ENCODE measurements at places on chromosomes 11 and 22.

DNA sequence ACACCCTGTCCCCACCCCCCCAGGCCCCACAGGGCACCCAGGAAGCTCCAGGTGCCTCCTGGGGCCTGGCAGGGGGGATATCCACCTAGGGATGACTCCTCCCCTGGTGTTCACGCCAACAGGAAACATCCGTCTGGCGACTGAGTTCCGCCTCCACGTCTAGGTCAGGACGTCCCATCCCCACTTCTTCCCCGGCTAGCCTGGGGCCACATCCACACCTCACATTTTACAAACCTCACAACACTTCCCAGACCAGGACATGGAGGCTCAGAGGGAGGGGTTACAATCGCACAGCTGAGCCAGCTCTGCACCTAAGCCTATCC lies 21.0 kb downstream of the MAFF start:
- DNase-seq = no peak

DNA sequence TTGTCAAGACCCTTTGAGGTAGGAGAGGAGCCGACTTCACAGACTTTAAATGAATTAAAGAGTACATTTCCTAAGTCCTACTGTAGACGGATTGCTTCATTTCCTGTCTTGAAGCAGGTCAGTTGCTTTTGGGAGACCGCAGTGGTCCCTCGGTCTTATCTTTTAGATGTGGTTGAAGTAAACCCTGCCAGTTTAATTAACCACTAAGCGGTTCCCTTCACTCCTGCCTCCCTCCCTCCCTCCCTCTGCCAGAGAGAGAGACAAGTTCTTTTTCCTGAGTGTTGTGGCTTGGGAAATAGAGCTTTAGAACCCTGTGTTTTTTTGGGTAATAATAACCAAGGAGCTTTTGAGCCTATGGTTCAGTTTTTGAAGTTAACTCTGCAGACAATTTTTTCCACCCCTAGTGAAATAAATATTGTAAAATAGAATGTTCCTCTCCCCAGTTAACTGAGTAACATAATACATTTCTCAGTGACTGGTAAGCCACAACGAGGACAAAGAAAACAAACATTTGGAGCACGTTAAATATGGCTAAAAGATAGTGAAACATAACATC lies 147.5 kb downstream of the LDLRAD3 start:
- no peak for DNase-seq

- peak; percentile 2 for DNase-seq
These were observed 64.2 kb downstream of the RASSF10 start for GRCh38 chr11:13073119-13073981.

DNA sequence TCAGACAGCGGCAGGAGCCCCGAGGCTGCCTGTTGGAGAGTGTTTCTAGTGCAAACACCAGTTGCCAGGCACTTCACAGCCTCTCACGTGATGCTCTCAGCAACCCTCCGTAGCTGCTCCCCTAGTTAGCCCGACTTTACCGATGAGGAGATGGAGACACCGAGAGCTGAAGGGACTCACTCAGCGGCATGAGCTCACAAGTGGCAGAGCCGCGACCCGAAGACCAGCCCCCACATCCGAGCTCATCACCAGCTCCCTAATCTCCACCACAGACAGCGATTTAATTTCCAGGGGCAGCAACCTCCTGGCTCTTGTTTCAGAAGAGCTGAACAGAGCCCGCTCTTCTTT lies 28.7 kb upstream of the RTL6 start:
- DNase-seq = no peak

DNA sequence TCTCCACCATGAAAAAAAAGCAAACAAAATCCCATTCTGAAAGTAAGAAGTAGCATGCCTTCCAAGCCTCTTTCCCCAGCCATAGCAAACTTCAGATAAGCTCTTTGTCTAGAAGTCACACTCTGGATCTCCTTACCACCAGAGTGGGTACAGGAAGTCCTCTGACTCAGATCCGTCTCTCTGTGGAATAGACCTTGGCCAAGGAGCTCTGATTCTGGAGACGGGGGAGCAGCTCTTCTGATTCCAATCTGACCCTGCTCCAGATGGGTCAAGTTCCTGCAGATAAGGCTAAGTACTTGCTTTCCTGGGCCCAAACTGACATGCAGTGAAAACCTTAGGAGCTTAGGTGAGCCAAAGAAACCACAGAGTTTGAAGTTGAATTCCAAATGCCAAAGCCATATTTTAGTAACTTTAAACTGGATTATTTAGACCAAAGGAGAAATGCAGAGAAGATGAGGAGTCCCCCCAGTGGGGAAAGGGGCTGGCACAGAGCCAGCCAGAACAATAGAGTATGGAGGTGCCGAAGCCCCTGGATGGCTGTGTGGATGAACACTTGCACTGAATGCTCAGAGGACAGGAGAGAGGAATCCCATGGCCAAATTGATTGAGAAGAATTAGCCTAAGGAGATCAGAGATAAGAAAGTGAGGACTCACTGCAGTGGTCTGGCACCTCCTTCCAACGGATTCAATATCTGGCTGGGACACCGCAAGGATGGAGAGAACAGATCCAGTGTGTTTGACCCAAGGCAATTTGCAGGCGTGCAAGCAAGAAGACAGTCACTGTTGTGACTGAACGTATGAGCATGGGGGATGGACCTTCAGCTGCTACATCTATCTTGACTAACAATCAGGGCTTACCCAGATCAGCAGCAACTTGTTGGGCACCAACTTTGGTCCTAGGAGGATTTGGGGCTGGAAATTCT lies 54.9 kb downstream of the ENDOD1 start:
- no peak for DNase-seq

DNA sequence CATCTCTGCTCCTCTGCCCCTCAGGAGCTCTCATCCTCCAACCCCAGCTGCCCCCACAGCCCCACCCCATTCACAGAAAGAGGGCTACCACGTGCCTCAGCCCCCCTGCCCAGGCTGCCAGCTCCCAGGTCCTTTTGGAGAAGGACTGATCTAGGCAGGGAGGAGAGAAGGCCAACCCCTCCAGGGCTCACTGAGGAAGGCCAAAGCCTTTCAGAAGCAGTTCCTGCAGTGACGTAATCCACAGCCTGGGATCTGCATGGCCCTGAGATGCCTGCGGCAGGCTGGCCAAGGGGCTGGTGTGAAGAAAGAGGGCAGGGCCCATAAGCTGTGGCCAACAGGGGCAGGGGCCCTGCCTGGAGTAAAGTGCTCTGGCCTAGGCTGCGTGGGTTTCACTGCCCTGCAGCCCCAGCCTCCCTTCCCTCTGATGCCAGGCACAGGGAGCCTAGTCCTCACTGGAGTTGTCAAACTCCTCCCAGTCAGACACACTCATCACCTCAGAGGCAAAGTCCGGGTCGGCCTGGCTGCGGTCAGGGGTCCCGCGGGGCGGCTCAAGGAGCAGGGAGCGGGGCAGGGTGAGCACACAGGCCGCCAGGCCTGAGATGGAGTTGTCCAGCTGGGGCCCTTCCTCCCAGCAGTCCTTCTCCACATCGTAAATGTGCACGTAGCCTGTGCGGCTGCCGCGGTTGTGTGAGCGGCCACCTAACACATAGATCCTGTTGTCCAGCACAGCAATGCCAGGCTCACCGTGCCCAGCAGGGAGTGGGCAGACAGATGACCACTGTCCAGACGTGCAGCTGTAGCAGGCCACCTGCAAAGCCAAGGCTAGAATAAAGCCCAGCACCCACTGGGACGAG lies 4.2 kb upstream of the SCARF2 start:
- DNase-seq = no peak

GRCh38 chr22:32218470-32218869 lies 13.6 kb upstream of the RFPL2 start:
- no peak for DNase-seq

- no peak for DNase-seq
These were observed 15.6 kb downstream of the SMC1B start for GRCh38 chr22:45397806-45398205.

GRCh38 chr22:41699264-41700107 lies at the start of gene MEI1:
Gene MEI1 (plus strand): TSS chr22:41699503. CDS start chr22:41699539, 36 bp downstream.
- peak; percentile 28 for DNase-seq

DNA sequence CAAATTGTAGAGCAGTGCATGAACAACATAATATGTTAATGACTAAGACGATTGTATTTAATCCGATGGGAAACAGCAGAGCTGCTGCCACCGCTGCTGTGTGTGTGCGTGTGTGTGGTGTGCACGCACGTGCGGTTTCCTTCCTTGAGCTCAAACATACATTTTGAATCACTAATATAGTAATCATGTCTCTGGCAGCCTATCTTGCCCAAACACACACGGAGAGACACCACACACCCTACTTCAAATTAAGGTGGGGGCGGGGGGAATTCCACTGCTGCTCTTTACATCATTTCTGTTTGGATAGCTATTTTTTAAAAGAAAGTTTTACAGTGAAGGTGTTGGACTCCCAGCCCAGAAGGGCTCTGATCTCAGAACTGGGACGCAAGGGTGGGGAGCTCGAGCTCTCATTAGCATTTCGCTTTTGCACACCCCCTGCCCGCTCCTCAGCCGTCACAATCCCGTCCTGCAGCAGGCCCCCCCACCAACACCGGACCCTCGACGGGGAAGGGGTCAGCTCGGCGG lies 651 bp upstream of the FAM83F start:
- DNase-seq = peak; percentile 26

GRCh38 chr11:14258221-14258935 lies 100.6 kb downstream of the RRAS2 start:
- DNase-seq = no peak

GRCh38 chr11:106172386-106172991 lies 95.0 kb downstream of the AASDHPPT start:
- no peak for DNase-seq

DNA sequence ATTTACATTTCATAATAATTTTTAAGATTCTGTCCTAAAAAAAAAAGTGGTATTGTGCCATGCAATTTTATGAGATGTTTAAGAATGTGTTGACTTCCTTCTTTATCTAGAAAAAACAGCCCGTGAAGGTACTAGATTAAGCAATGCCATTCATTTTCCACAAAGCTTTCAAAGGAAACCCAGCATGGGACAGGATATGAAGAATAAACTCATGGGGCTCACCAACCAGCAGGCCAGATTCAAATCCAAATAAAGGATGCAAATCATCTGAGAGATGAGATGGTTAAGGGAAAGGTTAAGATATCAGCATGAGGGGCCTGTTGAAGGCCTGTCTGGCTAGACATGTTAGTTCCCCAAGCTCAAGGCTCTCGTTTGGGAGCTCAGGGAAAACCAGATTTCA lies 199.1 kb downstream of the SWAP70 start:
- DNase-seq = no peak

DNA sequence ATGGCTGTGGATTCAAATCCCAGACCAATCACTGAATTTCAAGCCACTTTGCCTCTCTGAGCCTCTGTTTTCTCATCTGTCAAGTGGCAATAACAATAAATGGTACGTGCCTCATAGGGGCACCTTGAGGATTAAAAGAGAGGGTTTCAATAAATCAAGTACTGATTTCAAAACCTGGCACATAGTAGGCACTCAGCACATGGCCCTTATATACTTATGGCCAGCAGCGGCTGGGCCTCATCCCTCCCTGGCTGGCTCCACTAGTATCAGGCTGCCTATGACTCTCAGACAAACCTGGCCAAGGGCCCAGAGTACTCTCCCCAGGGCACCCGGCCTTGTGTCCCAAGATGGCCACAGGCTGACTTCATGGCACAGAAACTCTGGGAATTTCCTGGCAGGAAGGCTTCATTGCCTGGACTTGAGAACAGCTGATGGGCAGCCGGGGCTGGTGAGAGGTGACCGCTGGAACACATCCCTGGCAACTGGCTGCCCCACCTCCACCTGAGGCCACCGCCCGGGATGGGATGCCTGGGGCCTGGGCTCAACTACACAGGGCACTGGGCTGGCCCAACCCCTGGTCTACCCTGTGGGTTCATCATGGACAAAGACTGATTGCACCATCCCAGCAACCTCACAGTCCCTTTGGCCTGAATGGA lies 3.4 kb downstream of the FADS3 start:
- DNase-seq = no peak

DNA sequence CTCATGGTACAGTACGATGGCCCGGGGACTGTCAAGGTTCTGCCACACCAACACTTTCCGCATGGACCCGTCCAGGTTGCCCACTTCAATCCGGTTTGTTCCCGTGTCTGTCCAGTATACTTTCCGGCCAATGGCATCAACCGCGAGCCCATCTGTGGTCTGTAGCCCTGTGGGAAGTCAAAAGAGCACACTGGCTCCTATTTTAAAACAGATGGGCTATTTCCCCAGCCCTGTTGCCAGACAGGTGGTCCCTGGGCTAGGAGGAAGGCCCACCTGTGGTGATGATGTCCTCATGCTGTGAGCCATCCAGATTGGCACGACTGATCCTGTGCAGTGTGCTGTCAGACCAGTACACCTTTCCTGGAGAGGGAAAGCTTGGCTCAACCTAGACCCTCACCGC lies 30.4 kb upstream of the CKAP5 start:
- no peak for DNase-seq

GRCh38 chr11:104609311-104610085 lies 288.8 kb downstream of the CASP12 start:
- DNase-seq = peak; percentile 17

DNA sequence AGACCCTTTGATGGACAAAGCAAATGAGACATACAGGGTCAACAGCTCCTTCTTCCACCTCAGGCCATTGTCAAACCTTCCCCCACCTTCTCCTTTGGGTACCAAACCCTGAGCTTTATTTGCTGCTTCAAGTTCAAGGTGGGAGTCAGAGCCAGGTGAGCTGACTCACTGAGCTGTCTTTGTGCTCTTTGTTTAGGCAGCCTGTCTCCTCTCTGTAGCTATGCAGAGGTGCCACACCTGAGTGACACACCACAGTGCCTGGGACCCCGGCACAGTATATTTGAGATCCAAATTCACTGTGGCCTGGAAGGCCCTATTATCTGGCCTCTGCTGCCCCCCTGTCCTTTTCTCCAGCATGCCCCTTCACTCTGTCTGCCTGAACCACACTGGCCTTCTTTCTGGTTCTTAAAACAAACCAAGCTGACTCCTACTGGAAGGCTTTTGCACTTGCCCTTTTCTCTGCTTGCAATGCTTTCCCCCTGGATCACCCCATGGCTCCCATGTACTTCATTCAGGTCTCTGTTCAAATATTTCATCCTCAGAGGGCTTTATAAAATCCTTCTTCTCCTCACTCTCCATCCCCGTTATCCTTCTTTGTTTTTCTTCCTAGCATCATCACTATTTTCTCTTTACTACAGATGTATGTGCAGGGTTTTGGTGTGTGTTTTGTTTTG lies 16.1 kb downstream of the LMO2 start:
- DNase-seq = no peak

- DNase-seq = no peak
These were observed 131.7 kb downstream of the MICAL2 start for GRCh38 chr11:12241971-12242672.

DNA sequence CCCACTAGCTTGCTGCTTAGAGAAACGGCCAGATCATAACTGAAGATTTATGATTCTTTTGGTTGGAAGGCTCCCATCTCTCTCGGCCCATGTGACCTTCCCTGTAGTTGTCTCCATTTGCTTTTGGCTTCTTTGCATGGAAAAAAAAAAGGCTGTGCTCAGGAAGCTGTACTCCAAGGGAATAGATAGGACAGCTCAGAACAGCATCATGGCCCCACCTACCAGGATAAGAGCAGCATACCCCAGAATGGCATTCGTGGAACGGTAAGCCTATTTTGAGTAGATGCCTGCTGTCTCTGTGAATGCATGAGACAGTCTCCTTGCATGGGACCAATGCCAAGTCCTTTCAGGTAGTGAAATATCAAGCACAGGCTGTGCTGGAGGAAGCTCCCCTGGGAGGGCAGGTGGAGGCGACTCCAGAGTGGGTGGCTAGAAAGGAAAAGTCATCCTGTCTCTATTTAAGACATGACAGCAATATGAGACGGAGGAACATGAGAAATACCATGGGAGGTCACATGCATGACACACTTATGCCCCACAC lies 94.1 kb upstream of the AMOTL1 start:
- DNase-seq = no peak

- DNase-seq = no peak
These were observed 17.6 kb downstream of the KCNJ4 start for GRCh38 chr22:38437416-38437815.

GRCh38 chr22:39466228-39467006 lies 9.6 kb downstream of the MGAT3 start:
- no peak for DNase-seq

Data from fibroblast of skin of left biceps (primary cell).